ENCODE measurements at places on chromosomes 1 and 21. TPM values are rescaled to one million over a fixed set of nuclear protein-coding genes. Genes with fewer than 3 reads are reported as not detected.

The CA6 gene
- not detected for total RNA-seq

The LMX1A gene
- not detected for total RNA-seq

The MANEAL gene
- total RNA-seq: 30.7 TPM

The POLR3C gene
- 31.5 TPM for total RNA-seq

The TMEM269 gene
- total RNA-seq: 0.47 TPM

The PGLYRP3 gene
- total RNA-seq: not detected

The CFAP45 gene
- total RNA-seq: 0.47 TPM

The RNU1-4 gene
- under 0.01 TPM for total RNA-seq

The GTF2B gene
- 69.7 TPM for total RNA-seq

The AMY1B gene
- total RNA-seq: not detected

The OR10J1 gene
- total RNA-seq: not detected

The CCDC30 gene
- 15.4 TPM for total RNA-seq

The CFH gene
- total RNA-seq: 34.3 TPM

The SYTL1 gene
- not detected for total RNA-seq

The PDE9A gene
- total RNA-seq: 16.7 TPM

The CBS gene
- 68.3 TPM for total RNA-seq

The RHD gene
- 0.16 TPM for total RNA-seq

The TSPAN1 gene
- 0.31 TPM for total RNA-seq

The FMN2 gene
- 61.1 TPM for total RNA-seq

The HES2 gene
- 0.16 TPM for total RNA-seq

The OR2L2 gene
- total RNA-seq: 1.4 TPM

The GUCA2B gene
- total RNA-seq: not detected

The FMO1 gene
- total RNA-seq: 5.8 TPM

The ZNF648 gene
- 0.31 TPM for total RNA-seq

The CYYR1 gene
- 2.3 TPM for total RNA-seq

The UBXN11 gene
- total RNA-seq: 5.0 TPM

The CR1 gene
- total RNA-seq: 0.31 TPM

The GLIS1 gene
- total RNA-seq: not detected

The PCAT6 gene
- not detected for total RNA-seq

The NPHP4 gene
- 8.6 TPM for total RNA-seq

The ZSWIM5 gene
- total RNA-seq: 22.6 TPM

The TRIM45 gene
- 5.0 TPM for total RNA-seq

The PTGFRN gene
- total RNA-seq: 52.7 TPM

The RGS13 gene
- not detected for total RNA-seq

The CACHD1 gene
- total RNA-seq: 14.3 TPM

The CFAP74 gene
- 0.47 TPM for total RNA-seq

The CFHR2 gene
- total RNA-seq: not detected

The GBP3 gene
- total RNA-seq: 0.94 TPM

The ACADM gene
- total RNA-seq: 69.1 TPM

The FLG2 gene
- total RNA-seq: not detected

The FMO5 gene
- total RNA-seq: 0.62 TPM

The ICOSLG gene
- total RNA-seq: 0.31 TPM
